NCI-H1694 (cell line): ENCODE measurements at places on chromosomes 7 and 10.

- DNase-seq, result peak; percentile 25
Observed at GRCh38 chr7:12403287-12404181, at the start of gene VWDE. VWDE (minus strand) TSS chr7:12403865; CDS start chr7:12403716, 149 bp downstream.

DNA sequence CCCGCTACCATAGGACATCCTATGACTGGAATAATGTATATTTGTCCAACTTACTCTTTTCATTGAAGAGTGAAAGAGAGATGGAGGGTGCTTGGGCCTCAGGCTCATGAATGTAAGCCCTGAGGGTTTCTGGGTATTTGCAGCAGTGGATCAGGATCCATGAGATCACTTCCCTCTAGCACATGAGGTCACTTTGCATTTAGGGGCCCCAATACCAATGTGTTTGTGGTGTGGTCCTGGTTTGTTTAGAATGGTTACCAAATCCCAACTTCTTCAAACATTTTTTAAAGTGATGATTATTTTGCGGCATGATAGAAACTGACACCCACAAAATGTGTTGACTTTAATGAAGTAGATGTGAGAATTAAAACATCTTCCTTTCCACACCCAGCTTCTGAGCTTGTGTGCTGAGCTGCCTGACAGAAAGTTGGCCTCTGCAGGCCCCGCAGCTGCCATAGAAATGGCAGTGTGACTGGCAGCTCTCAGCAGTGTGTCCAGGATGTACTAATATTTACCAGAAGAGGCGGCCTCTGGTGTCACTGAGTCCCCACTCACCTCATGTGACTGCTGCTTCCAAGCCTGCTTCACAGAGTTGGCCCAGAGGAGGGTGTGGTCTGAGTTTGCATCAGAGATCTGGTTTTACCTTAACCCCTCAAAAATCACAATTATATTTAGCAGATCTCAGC is 447.6 kb upstream of the NPVF start:
- DNase-seq, result no peak

DNA sequence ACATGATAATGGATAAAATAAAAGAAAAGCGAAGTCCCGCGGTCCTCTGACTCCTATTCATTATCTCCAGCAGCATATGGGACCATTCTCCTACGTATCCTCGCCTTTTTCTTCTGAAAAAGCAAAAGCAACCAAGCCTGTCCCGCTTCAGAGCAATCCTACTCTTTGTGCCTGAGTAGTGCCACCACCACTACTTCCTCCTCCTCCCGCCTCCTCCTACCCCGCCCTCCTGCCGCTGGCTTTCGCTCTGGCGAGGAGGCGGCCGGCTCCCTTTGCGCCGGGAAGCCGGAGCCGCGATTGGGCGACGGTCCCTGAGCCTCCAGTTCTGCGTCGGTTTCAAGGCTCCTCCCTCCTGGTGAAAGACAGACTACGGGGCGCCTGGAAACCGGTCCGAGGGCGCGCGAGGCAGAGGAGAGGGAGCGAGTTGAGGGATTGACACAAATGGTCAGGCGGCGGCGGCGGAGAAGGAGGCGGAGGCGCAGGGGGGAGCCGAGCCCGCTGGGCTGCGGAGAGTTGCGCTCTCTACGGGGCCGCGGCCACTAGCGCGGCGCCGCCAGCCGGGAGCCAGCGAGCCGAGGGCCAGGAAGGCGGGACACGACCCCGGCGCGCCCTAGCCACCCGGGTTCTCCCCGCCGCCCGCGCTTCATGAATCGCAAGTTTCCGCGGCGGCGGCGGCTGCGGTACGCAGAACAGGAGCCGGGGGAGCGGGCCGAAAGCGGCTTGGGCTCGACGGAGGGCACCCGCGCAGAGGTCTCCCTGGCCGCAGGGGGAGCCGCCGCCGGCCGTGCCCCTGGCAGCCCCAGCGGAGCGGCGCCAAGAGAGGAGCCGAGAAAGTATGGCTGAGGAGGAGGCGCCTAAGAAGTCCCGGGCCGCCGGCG is at the start of gene FZD1:
Gene FZD1, plus strand, starts transcription at position 388 of the 878 bp plus-strand sequence. Its CDS starts 448 bp downstream, at position 836.
- peak; percentile 95 for DNase-seq

- DNase-seq, result no peak
Observed at GRCh38 chr10:107984149-107984548, 819.6 kb upstream of the SORCS1 start.

DNA sequence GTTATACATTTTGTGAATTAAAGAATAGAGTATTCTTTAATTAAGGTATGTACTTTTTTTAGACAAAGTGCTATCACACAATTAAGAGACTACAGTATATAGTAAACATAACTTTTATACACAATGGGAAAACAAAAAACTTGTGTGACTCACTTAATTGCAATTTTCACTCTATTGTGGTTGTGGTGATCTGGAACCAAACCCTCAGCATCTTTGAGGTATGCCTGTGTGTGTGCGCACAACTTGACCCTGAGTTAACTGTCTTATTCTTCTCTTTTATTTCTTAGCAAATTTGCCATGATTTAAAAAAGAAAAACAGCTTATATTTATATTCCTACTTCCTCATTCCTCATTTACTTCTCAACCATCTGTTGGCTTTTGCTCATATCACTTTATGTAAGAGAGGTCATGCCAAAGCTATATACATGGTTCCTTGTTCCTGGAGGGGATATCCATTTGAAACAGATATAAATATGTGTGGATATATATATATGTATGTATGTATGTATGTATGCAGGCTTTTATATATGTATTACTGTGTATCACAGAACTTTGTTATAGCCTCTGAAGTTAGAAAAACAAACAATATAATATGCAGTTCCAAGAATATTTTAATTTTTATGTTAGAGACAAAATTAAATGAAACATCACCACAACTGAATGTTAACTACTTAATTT is 259.5 kb upstream of the HGF start:
- DNase-seq, result no peak

- no peak for DNase-seq
Observed at GRCh38 chr7:83531766-83532165, 117.2 kb downstream of the SEMA3E start.

- no peak for DNase-seq
Observed at GRCh38 chr10:16581202-16581601, 59.5 kb upstream of the C1QL3 start.

DNA sequence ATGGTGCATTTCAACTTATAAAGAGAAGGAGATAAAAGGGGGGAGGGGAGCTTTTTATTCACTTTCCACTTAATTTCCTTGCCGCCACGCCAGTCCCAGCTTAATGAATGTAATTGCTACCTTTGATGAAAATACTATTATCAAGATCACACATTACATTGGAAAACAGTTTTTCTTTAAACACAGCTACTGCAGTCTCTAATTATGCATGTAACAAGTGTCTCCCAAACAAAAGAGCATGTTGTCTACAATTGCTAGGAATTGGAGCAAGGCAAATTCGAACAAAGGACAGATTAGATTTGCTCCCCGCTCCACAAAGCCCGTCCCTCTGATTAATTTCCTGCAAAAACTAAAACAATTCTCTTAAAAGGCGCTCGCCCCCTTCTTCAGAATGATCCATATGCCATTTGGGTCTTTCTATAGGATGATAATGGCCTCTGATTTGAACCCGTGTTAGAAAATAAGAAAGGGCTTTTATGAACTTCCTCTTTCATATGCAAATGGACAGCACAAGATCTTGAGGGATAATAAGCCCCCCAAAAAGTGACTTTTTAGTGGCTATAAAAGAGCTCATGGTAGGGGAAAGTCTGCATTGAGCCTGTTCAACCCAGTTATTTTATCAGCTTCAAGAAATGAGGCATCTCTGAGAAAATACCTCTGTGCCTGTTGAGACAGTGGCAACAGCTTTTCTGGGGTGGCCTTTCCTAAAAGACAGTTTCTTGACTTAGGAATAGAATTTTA is 60.6 kb downstream of the ACADSB start:
- DNase-seq, result no peak

GRCh38 chr7:37510043-37510634 is 61.5 kb upstream of the ELMO1 start:
- DNase-seq, result no peak

DNA sequence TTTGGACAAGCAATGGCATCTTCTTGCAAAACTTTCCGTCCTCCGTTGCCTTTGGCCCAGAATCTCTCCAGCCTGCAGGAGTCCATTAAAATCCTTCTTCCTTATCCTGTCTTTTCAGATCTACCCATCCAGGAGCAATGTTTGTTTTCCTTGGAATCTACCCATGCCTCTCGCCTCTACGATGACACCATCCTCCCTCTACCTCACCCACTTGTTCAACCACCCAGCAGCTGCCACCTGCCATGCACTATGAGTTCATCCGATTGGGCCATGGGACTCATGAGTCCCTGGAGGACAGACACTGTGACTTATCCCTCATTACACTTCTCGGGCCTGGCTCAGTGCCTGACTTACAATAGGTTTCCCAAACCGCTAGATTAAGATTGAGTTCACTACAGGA is 26.8 kb upstream of the MGMT start:
- DNase-seq, result no peak

GRCh38 chr7:8724080-8724718 is 290.8 kb downstream of the NXPH1 start:
- DNase-seq, result peak; percentile 79

DNA sequence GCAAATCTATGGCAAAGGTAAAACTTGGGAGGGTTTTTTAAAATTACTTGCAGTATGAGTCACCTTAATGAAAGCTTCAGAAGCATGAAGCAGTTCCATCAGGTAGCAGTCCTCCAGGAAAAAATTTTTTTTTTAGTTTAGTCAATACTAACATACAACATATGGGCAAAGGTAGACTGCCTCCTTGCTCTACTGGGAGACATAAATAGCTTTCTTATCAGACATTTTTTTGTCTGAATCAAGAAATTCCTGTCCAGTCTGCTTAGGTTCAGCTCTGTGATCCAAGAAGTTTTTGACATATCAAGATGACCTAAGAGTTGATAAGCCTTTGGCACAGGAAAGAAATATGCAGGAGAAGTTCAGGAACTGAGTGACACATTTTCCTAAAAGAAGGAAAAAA is 171.5 kb upstream of the TCF7L2 start:
- DNase-seq, result no peak

DNA sequence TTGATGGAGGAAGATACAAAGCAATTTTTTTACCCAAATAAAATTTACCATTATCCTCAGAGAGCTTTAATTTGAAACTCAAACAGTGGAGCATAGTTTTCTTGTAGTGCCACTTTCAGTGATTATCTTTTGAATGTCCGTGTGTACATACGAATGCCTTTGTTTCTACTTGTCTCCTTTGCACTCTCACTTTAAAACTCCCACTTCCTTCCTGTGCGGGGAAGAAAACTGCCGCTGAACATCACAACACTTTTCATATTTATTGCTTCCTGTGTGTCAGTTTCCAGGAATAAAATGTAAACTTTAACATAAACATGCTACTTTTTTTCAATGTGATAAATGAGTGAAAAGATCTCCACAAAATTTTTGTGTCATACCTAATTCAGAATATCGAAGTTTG is 102.4 kb downstream of the SEMA3A start:
- DNase-seq, result no peak

- DNase-seq, result no peak
Observed at GRCh38 chr7:1260244-1260635, 27.6 kb downstream of the UNCX start.

- DNase-seq, result no peak
Observed at GRCh38 chr10:93604146-93604545, 3.1 kb upstream of the RBP4 start.

GRCh38 chr7:33853361-33854062 is 51.8 kb upstream of the BMPER start:
- no peak for DNase-seq
